ENCODE measurements at places on chromosomes 1 and 21.

GRCh38 chr21:21236996-21237395 lies 238.8 kb downstream of the NCAM2 start:
- DNase-seq = no peak

GRCh38 chr1:90591355-90591969 lies 125.6 kb downstream of the BARHL2 start:
- no peak for DNase-seq

- DNase-seq = no peak
Observed at GRCh38 chr1:88661951-88662699, 21.9 kb upstream of the PKN2 start.

- no peak for DNase-seq
Observed at GRCh38 chr21:26490771-26491170, 82.3 kb downstream of the CYYR1 start.

DNA sequence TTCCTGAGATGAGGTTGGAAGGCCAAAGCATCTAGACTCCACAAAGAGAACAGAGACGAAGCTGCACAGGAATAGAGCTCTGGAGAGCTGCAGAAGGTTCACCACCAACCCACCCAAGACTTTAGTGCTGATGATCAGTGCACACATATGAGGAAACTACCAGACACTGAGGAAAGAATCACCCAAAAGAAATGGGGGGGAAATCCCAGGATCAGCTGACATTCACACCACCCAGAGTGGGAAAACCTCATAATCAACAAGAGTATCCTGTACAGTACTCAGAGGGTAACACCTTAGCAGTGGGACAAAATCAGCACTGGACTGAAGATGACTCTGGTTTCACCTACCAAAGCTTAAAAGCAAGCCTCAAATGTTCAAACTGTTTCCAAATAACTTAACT lies 36.4 kb downstream of the DENND1B start:
- no peak for DNase-seq

Measured in activated CD8-positive, alpha-beta memory T cell treated with anti-CD3 and anti-CD28 coated beads, Interleukin-2, amount 10 ng/mL, durations not matched to agents 7 days and 5 days (primary cell).